ENCODE measurements at places on chromosomes 16 and 17. TPM values are rescaled to one million over a fixed set of nuclear protein-coding genes. Genes with fewer than 3 reads are reported as not detected.

- H3K4me1 ChIP-seq: peaks cover 2% of the 10 kb centered on the region
- H3K27me3 ChIP-seq: peaks cover 58% of the 10 kb centered on the region
- no peaks in the 10 kb centered on the region for H3K36me3 ChIP-seq
- peak; percentile 94 for DNase-seq
- no peak overlapping the region for H3K4me3 ChIP-seq
- H3K27ac ChIP-seq: no peak overlapping the region
Observed at GRCh38 chr16:2964475-2965336, 631 bp downstream of the KREMEN2 start.

- H3K27ac ChIP-seq: peak overlapping the region; percentile 66
- H3K36me3 ChIP-seq: no peaks in the 10 kb centered on the region
- H3K4me3 ChIP-seq: no peak overlapping the region
- DNase-seq: peak; percentile 91
- H3K4me1 ChIP-seq: peaks cover 21% of the 10 kb centered on the region
Observed at GRCh38 chr17:50331085-50331791, 14.7 kb upstream of the XYLT2 start.

DNA sequence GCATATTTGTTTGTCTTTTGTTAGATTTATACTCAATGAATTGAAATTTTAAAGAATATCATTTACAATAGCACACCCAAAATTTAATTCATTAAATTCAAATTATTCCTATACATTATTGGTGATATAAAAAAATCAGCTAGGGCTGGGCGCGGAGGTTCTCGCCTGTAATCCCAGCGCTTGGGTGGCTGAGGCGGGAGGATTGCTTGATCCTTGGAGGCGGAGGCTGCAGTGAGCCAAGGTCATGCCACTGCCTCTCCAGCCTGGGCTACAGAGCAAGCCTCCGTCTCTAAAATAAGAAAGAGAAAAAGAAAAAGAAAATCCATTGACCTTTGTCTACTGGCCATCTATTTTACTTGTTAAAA is 4.5 kb upstream of the PRDM7 start:
- H3K4me3 ChIP-seq: no peak overlapping the region
- no peaks in the 10 kb centered on the region for H3K36me3 ChIP-seq
- H3K27ac ChIP-seq: no peak overlapping the region
- peaks cover 4% of the 10 kb centered on the region for H3K27me3 ChIP-seq
- DNase-seq: no peak

- H3K4me1 ChIP-seq: peaks cover 13% of the 10 kb centered on the region
- no peak overlapping the region for H3K27ac ChIP-seq
- peak; percentile 90 for DNase-seq
- H3K27me3 ChIP-seq: peaks cover 8% of the 10 kb centered on the region
- no peak overlapping the region for H3K4me3 ChIP-seq
Observed at GRCh38 chr17:65198653-65199382, 61.6 kb downstream of the RGS9 start.

GRCh38 chr16:79798416-79799053 is 198.0 kb upstream of the MAF start:
- no peaks in the 10 kb centered on the region for H3K4me1 ChIP-seq
- no peak for DNase-seq
- no peaks in the 10 kb centered on the region for H3K36me3 ChIP-seq
- no peak overlapping the region for H3K27ac ChIP-seq

DNA sequence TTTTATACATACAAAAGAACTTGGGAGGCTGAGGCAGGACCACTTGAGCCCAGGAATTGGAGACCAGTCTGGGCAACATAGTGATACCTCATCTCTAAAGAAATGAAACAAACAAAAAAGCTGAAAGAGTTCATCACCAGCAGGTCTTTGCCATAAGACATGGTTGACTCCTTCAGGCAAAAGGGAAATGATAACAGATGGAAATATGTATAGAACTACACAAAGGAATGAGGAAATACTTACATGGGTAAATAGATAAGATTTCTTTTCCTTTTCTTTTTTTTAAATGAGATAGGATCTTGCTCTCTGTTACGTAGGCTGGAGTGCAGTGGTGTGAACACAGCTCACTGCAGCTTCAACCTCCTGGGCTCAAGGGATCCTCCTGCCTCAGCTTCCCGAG is 165.3 kb downstream of the PARN start:
- H3K36me3 ChIP-seq: no peaks in the 10 kb centered on the region
- H3K27ac ChIP-seq: no peak overlapping the region
- no peak overlapping the region for H3K4me3 ChIP-seq
- peaks cover 8% of the 10 kb centered on the region for H3K4me1 ChIP-seq

DNA sequence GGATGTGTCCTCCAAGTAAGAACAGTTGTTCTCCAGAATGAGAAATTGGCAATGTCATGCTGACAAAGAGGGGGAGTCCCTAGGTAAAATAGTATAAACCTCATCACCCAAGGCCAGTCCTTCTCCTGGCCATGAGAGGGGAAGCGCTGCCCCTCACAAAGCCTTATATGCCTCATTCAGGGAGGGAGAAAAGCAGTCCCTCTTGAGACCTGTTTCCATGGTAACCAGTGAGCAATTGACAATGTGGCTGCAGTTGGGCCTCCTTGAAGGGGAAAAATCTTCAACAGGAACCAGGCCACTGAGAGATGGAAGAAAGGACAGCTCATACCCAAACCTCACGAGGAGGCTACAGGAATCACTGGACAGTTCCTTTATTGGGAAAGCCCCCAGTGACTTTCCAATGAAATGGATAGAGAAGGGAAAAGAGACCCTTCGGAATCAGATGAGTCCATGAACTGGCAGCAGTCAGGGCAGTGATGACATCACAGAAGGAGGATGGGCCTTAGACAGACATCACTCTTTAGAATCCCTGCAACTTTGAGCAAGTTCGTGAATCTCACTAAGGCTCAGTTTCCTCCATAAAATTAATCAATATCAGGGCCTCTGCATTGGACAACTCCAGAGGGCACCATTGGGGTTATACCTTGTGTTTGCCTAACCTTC is 275.7 kb downstream of the TOX3 start:
- no peaks in the 10 kb centered on the region for H3K27me3 ChIP-seq
- no peak overlapping the region for H3K27ac ChIP-seq
- H3K36me3 ChIP-seq: no peaks in the 10 kb centered on the region
- DNase-seq: no peak
- H3K4me1 ChIP-seq: no peaks in the 10 kb centered on the region

DNA sequence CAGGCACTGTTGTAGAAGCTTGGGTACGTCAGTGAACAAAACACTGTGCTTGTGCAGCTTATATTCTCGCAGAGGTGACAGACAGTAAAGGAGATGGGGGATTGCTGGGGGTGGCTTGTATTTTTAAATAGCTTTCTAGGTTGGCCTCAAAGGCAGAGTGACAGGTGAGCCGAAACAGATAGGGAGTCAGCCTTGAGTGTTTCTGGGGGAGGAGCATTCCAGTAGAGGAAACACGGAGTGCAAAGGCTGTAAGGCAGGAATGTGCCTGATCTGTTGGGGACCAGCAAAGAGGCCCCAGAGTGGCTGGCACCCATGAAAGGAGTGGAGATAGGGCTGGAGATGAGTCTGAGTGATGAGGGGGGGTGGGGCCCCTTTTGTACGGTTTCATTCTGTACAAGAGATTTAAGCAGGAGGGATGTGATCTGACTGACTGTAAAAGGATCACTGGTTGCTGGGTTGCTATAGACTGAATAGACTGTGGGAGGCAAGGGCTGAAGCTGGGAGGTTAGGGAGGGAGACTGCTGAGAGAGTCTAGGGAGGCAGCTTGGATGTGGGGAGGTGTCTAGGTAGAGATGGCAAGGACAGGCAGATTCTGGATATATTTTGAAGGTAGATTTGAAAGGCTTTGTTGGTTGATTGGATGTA is 15.2 kb downstream of the NUP93 start:
- H3K4me3 ChIP-seq: no peak overlapping the region
- H3K27ac ChIP-seq: no peak overlapping the region
- H3K27me3 ChIP-seq: no peaks in the 10 kb centered on the region
- peaks cover 22% of the 10 kb centered on the region for H3K4me1 ChIP-seq
- peaks cover 4% of the 10 kb centered on the region for H3K36me3 ChIP-seq

- DNase-seq: peak; percentile 77
- H3K4me3 ChIP-seq: no peak overlapping the region
- no peaks in the 10 kb centered on the region for H3K36me3 ChIP-seq
- no peaks in the 10 kb centered on the region for H3K4me1 ChIP-seq
- no peaks in the 10 kb centered on the region for H3K27me3 ChIP-seq
Observed at GRCh38 chr16:87288753-87289362, 28.3 kb downstream of the C16orf95 start.

GRCh38 chr17:77429969-77430752 is 289.4 kb downstream of the SEC14L1 start:
- H3K4me3 ChIP-seq: peak overlapping the region; percentile 36
- H3K27me3 ChIP-seq: no peaks in the 10 kb centered on the region
- H3K27ac ChIP-seq: peak overlapping the region; percentile 95
- peaks cover 14% of the 10 kb centered on the region for H3K36me3 ChIP-seq
- H3K4me1 ChIP-seq: peaks cover 68% of the 10 kb centered on the region

- no peaks in the 10 kb centered on the region for H3K4me1 ChIP-seq
- no peaks in the 10 kb centered on the region for H3K27me3 ChIP-seq
- no peak overlapping the region for H3K4me3 ChIP-seq
- no peaks in the 10 kb centered on the region for H3K36me3 ChIP-seq
- no peak overlapping the region for H3K27ac ChIP-seq
Observed at GRCh38 chr16:11994143-11995119, 17.9 kb downstream of the SNX29 start.

DNA sequence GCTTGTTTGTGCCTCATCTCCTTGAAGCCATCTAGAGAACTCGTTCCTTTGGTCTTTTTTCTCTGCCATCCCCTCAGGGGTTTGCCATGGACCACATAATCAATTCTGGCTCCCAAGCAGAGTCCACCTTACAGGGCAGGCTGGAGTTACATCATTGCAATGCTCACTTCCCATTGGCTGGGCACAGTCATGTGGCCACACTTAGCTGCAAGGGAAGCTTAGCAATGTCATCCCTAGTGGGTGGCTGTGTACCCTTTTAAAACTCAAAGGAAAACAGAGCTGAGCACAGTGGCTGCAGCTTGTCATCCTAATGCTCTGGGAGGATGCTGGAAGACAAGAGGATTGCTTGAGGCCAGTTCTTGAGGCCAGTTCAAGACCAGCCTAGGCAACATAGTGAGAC is 41.9 kb upstream of the POLR3E start:
- peak; percentile 48 for DNase-seq
- H3K27ac ChIP-seq: no peak overlapping the region
- no peaks in the 10 kb centered on the region for H3K27me3 ChIP-seq
- no peak overlapping the region for H3K4me3 ChIP-seq

DNA sequence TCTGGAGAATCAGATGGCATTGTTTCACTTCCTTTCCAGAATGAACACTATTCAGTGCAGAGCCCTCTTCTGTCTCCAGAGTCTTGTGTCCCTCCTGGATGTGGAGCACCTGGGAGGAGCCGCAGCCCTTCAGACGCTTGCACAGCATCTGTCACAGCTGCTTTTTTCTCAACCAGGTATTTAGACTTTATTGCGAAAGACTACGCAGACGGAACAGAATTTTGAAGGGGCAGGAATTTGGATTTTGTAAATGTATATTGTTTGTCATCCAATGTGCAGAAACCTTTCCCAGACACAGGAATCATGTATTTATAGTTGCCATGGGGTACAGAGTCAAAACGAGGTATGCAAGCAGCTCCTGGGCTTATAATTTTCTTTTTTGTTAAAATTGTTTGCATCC is 20.4 kb downstream of the HEATR3 start:
- H3K4me1 ChIP-seq: no peaks in the 10 kb centered on the region
- no peak overlapping the region for H3K27ac ChIP-seq
- no peaks in the 10 kb centered on the region for H3K27me3 ChIP-seq
- no peak overlapping the region for H3K4me3 ChIP-seq
- H3K36me3 ChIP-seq: peaks cover 64% of the 10 kb centered on the region

GRCh38 chr17:68102318-68102758 is 66.8 kb downstream of the KPNA2 start:
- H3K27me3 ChIP-seq: no peaks in the 10 kb centered on the region
- H3K4me1 ChIP-seq: peaks cover 6% of the 10 kb centered on the region
- H3K36me3 ChIP-seq: no peaks in the 10 kb centered on the region
- peak overlapping the region; percentile 45 for H3K27ac ChIP-seq
- DNase-seq: no peak
- peak overlapping the region; percentile 87 for H3K4me3 ChIP-seq

The STXBP4 gene
- 19.2 TPM for total RNA-seq

The GUCY2D gene
- total RNA-seq: not detected

The PIGS gene
- 54.5 TPM for total RNA-seq

The MMP15 gene
- total RNA-seq: 7.7 TPM

The TAC4 gene
- not detected for total RNA-seq

The NXPH3 gene
- 1.8 TPM for total RNA-seq

The GRAP gene
- total RNA-seq: under 0.01 TPM

The ACACA gene
- total RNA-seq: 86.6 TPM

The PABPN1L gene
- not detected for total RNA-seq

The NAA60 gene
- 27.5 TPM for total RNA-seq

The C17orf67 gene
- total RNA-seq: 0.36 TPM
